ENCODE measurements at places on chromosomes 1 and 21.
A peak's percentile ranks its signal among the peaks of the same experiment; 100 is the strongest.

DNA sequence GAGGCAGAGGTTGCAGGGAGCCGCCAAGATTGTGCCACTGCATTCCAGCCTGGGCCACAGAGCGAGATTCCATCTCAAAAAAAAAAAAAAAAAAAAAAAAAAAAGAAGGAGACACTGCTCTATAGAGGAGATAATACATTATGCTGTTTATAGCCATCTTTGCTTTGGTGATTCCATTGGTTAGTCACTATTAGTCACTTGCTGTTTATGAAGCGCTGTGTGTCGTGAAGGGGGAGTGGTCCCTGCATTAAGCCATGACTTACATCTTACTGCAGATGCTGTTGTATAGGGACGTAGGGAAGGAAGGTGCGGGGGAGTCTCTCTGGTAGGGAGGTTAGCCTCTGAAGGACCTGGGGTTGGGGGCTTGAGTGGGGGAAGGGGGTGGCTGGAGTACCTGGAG is 48.3 kb downstream of the HUNK start:
- DNase-seq: no peak

DNA sequence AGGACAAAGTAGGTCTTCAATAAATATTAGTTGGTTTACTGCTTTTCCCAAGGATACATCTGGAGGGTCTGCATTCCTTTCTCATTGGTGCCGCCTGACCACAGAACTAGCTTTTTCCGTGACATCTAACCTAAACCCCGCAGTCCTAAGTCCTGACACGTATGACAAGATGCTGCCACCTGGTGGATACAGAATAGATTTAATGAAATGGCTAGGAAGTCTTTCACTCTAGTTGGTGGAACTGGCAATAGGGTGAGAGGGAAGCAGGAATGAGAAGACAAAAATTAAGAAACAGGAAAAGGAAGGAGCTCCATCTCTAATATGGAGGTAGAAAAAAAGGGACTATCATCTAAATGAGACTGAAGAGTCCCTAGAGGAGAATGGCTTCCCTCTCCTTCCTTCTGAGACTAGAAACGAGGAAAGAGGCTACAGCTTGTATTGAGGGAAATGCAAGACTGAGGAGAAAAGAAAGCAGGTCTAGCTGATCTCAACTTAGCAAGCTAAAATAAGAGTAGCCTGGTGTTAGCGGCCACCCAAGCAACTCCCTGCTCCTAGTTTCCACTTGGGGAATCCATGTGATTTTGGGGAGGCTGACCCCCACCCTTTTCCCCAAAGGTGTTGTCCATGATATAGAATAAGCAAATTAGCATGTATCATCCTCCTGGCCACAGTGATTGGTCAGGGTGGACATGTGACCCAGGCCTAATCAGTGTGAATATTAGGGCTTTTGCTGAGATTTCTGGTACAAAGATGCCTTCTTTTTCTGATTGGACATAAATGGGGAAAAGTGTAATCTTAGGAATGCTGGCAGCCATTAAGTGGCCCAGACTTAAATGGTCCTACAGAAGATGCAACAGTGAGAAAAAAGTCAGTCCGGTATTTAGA is 5.9 kb downstream of the RFX5 start:
- peak; percentile 79 for DNase-seq

- no peak for DNase-seq
Observed at GRCh38 chr1:231668826-231669225, 42.2 kb downstream of the DISC1 start.

- no peak for DNase-seq
Observed at GRCh38 chr1:51032936-51033335, 62.9 kb downstream of the CDKN2C start.

- DNase-seq: no peak
Observed at GRCh38 chr1:28601696-28602095, 9.6 kb downstream of the RAB42 start.

- DNase-seq: no peak
Observed at GRCh38 chr1:177780096-177780700, 189.7 kb downstream of the SEC16B start.

- DNase-seq: peak; percentile 11
Observed at GRCh38 chr1:156281281-156281680, 1.3 kb downstream of the SMG5 start.

GRCh38 chr1:63548303-63548702 is 25.0 kb downstream of the EFCAB7 start:
- no peak for DNase-seq

DNA sequence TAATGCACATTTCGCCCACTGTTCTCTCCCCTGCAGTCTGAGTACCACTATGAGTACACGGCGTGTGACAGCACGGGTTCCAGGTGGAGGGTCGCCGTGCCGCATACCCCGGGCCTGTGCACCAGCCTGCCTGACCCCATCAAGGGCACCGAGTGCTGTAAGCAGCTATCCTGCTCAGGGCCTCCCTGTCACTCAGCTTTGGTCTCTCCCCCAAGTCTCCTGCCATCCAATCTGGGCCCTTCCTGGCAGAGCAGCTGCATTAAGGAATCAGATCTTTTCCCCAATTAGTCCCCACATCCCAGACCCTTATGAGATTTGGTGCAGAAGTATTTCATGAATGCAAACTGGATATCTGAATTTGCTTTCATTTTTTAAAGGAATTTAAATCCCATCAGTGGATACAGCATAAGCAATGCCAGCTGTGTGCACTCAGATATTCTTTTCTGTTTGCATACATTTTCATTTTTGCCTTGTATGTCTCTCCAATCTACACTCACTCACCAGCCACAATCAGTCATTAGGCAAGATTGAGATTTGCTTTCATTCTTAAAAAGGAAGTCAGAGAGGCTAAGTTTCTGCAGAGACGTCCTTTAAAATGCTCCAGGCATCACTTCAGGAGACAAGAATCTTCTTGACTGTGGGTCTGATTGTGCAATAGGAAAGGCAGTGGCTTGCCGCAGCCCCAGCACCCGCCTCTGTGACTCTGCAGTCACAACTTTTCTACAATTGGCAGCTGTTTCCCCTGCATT is 48.1 kb downstream of the ELAPOR1 start:
- DNase-seq: peak; percentile 27

Measured in CD4-positive, alpha-beta T cell treated with Interleukin-1 beta for 1 hour (primary cell).